ENCODE measurements at places on chromosomes 3 and 15.

- no peak for DNase-seq
These were observed 61.6 kb upstream of the IQSEC1 start for GRCh38 chr3:13134879-13135206.

- DNase-seq = no peak
These were observed 70.3 kb downstream of the OXNAD1 start for GRCh38 chr3:16335333-16335732.

GRCh38 chr3:25899352-25900101 lies 109.6 kb downstream of the OXSM start:
- DNase-seq = no peak

- no peak for DNase-seq
These were observed 1109.5 kb downstream of the NSUN3 start for GRCh38 chr3:95172164-95172943.

- no peak for DNase-seq
These were observed 94.8 kb downstream of the CPN2 start for GRCh38 chr3:194256040-194256945.

DNA sequence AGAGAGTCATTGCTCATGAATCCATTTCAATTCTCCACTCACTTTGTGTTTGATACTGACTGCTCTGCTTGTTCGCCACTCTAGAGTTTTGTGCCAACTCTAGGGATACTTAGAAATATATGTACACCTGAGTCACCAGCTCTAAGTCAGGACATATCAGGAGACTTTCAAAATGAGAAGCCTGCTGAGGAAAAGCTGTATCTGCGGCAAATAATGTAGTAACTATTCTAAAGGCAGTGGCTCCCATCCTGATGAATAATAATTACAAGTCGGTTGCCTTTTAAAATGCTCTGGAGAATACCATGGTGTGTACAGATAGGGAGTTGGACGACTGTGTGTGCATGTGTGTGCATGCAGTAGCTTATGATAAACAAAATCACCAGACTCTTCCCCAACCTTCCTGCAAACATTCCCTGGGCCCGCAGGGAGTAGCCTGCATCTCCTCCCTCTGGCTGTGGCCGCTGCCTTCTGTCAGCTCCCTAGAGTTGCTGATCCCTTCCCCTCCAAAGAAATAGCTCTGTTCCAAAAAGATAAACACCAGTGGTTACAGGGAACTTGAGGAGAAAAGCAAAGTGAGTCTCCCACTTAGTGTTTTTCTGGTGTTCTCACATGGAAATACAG lies 346.3 kb upstream of the UMPS start:
- no peak for DNase-seq

DNA sequence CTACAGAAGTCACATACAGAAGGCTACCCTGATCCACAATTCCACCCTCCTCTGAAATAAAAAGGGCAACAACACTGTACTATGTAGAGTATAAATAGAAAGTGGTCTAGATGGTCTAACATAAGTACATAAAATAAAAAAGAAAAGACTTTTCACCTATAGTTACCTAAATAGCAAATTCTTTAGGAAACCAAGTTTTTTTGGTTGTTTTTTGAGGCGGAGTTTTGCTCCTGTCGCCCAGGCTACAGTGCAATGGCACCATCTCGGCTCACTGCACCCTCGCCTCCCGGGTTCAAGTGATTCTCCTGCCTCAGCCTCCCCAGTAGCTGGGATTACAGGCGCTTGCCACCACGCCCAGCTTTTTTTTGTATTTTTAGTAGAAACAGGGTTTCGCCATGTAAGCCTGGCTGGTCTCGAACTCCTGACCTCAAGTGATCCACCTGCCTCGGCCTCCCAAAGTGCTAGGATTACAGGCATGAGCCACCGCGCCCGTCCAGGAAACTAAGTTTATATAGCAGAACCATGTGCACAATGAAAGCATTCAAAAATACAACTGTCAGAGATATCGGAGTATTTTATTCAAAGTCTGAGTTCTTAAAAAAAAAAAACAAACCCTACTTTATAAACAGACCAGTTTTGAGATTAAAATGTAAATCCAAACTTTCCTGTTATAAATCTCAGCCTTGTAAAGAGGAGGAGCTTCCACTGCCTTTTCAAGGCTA lies 1.7 kb downstream of the SIN3A start:
- DNase-seq = no peak

DNA sequence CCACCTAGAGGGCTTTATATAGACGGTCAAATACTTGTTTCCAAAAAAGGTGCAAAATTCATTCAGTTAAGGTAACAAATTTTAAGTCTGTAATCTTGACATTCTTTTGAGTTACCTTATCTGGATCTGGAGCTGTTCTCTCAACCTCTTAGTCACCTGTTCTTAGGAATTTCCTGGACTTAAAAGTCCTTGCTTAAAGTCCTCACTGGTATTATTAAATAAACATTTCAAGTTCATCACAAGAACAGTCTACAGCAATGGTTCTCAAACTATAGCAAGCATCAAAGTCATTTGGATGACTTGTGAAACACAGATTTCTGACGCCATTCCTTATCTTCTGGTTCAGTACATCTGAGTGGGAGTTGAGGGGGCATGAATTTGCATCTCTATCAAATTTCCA lies 122.9 kb upstream of the GOLIM4 start:
- DNase-seq = no peak

GRCh38 chr3:106276151-106276550 lies 407.3 kb upstream of the CBLB start:
- DNase-seq = no peak

DNA sequence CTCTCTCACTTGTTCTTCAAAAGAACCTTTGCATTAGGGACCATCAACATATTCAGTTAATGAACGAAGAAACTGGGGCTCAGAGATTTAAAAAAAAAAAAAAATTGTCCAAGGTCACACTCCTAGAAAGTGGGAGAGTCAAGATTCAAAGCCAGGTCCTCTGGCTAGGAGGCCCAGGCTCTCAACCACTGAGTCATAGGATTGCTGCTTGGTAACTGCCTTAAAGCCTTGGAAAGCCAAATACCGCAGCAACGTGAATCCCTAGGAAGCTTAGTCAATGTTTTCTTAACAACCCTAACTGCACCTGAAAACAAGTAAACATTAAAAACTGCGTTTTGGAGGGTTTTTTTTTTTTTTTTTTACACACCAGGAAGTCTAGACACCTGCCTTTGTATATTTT lies 156.8 kb downstream of the WNT5A start:
- DNase-seq = no peak

GRCh38 chr15:100113351-100114080 lies 228.3 kb downstream of the ADAMTS17 start:
- DNase-seq = no peak

DNA sequence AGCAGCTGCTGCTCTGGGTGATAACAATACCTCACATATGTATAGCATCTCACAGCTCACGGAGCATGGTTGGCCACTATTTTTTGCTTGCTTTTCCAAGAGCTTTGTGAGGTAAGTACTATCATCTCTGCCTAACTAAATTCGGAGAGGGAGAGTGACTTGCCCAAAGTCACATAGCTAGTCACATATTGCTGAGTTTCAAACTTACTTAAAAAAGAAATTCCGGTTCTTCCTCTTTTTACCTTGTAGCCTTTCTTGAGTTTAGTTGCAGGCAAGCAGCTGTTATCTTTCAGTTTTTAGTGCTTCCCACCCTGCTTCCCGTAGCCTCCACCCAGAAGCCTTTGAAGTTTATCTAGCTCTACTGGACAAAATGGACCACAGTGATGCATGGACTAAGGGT lies 309.2 kb downstream of the PDCD6IP start:
- DNase-seq = no peak

DNA sequence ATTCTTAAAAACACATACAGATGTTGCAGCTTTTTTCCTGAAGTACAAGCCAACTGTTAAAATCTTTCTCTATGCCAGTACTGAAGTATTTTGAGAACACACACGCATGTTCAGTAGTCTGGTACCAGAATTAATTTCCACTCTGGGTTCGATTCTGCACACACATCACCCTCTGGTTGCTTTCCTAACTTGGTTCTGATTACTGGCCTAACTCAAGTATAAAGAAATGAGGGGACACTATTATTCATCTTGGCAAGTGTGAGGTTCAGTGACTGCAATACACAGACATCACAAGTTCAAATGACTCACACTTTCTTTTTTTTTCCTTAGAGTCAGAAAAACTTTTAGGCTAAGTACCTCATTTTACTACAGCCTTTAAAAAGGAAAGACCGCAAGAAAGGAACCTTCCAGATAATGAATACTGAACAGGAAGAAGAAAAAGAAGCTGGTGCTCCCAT lies 37.4 kb upstream of the LDHAL6B start:
- no peak for DNase-seq

DNA sequence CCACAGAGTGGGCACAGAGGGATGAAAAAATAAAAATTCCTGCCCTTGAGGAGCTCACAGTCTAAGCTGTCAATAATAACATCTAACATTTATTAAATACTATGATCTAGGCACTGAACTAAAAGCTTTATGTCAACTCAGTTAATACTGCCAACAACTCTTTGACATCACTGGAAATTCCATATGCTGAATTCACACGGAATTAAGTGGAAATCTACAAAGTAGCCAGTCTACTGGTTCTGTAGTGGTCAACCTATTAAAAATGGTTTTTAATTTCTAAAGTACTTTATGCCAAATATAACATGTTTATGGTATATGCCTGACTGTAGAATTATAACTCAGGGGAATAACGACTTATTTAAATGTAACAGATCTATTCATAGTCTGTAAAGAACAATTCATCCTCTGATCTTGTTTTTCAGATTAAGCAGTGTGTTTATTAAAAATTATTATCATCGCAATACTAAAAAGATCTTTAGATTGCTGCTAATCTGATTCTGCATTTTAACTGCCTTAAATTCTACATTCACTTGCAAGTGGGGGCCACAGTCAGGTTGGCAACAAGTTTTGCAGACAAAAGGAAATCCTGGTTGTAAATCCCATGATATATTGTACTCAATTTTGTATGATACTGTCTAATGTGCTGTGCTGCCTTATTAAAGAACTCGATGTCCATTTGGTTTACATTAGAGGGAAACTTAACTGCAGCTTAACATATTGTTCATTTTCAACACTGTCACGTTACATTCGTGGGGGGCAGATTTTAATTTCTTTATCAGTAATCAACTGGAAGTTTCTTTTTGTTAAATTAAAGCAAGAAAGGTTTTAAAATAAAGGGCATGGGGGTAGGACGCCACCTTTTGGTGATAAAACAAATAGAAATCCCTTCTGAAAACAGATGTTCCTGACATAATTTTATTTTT lies 2.6 kb upstream of the FOXP1 start:
- DNase-seq = peak; percentile 54

- no peak for DNase-seq
These were observed 425.9 kb downstream of the EPHA3 start for GRCh38 chr3:89533275-89533674.

GRCh38 chr3:149497966-149498670 lies 23.6 kb downstream of the TM4SF4 start:
- DNase-seq = no peak

GRCh38 chr3:15535732-15536131 lies 14.2 kb upstream of the COLQ start:
- peak; percentile 56 for DNase-seq

DNA sequence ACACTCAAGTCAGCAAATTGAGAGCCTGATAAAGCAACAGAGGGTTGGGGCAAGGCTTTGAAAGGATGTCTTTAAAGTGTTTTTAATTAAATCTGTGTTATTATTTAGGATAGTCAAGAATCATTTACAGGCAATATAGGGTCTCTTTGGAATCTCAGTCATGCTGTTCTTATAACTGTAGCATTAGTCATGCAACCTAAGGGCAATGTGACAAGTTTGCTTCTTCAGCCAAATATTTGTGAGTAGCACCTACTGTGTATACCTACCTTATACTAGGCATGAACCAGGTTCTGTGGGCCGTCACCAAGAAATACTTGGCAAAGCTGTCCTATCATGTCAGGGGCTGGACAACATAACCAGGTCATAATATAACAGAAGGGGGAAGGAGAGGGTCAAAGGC lies 184.6 kb upstream of the TRIM42 start:
- DNase-seq = no peak

DNA sequence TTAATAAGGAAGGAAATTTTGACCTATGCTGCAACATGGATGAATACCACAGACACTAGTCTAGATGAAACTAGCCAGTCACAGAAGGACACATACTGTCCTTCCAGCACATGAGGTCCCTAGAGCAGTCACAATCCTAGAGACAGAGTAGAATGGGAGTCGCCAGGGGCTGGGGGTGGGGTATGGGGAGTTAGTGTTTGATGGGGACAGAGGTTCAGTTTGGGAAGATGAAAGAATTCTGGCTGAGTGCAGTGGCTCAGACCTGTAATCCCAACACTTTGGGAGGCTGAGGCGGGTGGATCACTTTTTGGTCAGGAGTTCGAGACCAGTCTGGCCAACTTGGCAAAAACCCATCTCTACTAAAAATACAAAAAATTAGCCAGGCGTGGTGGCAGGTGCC lies 99.2 kb downstream of the TPRA1 start:
- DNase-seq = no peak

- no peak for DNase-seq
These were observed 29.9 kb downstream of the RCN2 start for GRCh38 chr15:76961268-76962011.

DNA sequence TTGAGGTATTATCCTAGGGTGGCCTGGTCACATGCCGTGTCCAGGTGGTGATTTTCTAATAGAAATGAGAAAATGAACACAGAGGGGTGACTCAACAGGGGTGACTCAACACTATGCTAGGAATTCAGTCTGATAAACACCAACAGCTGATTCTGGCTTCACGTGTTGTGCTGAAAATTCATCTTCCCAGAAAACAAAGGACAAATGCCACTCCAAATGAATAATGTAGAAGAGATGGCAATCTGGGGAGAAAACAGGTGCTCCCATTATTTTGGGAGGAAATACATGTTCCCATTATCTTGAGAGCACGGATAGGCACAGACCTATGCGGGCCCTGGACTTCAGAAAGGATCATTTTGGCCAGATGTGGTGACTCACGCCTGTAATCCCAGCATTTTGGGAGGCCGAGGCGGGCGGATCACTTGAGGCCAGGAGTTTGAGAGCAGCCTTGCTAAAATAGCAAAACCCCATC lies 101.2 kb upstream of the MEX3B start:
- no peak for DNase-seq

- DNase-seq = no peak
These were observed 213.8 kb downstream of the THSD4 start for GRCh38 chr15:71329041-71329440.

DNA sequence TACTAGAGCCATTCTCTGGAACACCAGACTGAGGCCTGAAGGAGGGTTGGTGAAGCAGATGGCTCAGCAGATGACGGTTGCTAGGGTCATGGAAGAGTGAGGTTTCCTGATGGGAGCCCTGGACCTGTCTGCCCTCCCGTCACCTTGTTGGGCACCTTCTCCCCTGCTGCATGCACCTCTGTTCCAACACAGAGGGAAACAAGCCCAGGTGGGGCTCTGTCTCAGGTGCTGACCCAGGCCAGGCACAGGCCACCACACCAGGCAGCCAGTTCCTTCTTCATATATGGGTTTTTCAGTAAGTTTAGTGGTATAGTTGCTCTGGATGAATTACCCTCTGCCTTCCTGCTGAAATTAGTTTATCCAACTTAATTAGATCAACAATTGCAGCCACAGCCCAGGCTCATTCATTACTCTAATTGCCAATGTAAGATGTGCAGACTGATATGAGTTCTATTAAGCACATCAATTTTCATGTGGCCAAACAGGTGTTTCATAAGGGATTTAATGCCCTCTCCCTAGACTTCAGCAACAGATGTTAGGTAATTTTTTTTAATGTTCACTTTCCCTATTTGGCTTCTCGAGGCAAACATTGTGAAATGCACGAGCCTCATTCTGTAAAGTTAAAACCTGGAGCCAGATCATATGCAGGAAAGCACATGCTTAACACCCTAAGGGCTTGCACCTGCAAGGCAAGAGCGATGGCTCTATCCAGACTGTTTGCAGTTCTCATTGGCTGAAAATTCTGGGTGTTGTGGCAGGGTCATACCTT lies 174.8 kb downstream of the CHDH start:
- no peak for DNase-seq

- DNase-seq = no peak
These were observed 52.6 kb downstream of the PLCL2 start for GRCh38 chr3:16937326-16937845.

Data from CD4-positive, alpha-beta T cell treated with Interleukin-6 for 4 hours (primary cell).